ENCODE measurements at places on chromosomes 7 and 10.
A peak's percentile ranks its signal among the peaks of the same experiment; 100 is the strongest.

DNA sequence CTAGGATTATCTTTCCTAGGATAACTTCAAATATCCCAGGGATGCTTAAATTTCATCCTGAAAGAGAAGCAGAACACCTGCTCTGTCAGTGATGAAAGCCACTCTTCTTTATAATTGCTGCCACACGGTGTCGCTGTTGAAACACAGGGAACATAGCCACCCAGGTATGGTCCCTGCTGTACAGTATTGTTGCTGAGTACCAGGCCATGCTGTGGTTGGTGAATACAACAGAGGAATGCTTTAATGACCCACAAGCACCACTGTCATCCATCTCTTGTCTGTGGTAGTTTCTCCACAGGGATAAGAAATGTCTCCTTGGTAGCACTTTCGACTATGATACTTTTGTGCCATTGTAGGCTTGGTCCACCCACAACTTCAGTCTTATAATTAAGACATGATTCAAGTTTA lies 70.6 kb upstream of the STARD3NL start:
- peak; percentile 5 for DNase-seq

DNA sequence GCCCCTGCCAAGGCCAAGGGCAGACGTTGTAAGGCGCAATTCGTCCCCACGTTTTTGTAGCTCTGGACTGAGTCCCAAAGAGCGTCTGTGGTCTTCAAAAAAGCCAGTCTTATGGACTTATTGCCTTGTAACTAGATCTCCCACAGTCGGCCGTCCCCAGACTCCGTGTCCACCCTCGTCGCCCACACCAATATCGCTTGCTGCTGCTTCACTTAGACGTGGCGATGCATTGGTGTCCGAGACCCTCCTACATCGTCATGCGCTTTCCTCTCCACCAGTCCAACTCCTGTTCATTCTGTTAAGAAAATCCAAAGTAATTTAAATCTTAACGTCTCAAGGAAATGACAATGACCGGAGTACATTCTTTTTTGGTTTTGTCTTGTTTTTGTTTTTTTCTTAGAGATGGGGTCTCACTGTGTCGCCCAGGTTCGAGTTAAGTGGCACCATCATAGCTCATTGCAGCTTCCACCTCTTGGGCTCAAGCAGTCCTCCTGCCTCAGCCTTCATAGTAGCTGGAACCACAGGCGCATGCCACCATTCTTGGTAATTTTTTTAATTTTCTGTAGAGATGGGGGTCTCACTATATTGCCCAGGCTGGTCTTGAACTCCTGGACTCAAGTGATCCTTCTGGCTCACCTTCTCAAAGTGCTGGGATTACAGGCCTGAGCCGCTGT lies 851 bp downstream of the KIFBP start:
- DNase-seq = no peak

GRCh38 chr10:128973221-128973620 lies 493.8 kb upstream of the MGMT start:
- no peak for DNase-seq

GRCh38 chr7:116542618-116543017 lies 17.8 kb downstream of the CAV1 start:
- no peak for DNase-seq

GRCh38 chr7:64602086-64602485 lies 39.2 kb upstream of the ZNF680 start:
- DNase-seq = no peak

- DNase-seq = peak; percentile 80
These were observed 30.5 kb upstream of the GNAT3 start for GRCh38 chr7:80542398-80542797.

DNA sequence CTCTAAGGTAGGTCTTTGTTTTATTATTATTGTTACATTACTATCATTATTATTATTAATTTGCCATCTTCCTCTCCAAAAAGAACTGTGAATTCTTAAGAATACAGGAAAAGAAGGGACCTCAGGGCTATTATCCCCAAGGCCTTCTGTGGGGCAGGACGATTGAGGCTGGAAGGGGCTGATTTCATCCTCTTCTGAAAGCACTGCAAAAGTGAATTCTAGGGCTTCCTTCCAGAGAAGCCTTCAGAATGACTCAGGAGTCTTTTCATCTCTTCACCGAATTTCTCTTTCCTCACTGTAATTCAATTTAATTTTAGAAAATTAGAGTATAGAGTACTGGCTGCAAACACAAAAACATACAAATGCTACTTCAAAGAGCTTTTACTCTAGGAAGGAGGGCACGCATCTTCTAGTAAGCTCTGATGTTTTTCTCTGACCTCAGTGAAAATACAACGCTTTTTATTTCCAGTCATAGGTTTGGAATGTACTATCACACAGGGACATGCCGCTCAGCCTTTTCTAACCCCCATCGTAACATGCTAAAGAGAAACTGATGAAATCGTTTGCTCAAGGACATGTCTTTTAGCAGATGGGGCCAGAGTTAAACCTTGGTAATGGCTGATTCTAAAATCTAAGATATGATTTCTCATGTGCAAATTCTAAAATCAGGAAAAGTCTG lies 280.2 kb upstream of the PITRM1 start:
- DNase-seq = peak; percentile 82

DNA sequence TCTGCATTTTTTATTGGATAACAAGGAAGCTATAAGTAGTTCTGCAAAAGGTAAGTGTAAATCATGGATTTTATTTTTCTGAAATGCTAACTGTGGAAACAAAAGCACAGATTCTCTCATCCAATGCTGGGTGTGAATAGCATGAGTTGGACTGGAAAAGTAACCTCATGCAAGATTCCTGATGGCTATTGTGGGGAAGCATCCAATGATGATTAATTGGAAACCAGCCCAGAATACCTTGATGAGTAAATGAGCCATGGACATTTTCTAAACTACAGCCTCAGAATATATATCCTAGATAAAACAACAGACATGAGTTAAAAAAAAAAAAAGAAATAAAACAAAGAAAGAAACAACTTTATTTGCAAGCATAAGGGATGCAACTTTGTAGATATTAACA lies 934.6 kb downstream of the CCSER2 start:
- no peak for DNase-seq

DNA sequence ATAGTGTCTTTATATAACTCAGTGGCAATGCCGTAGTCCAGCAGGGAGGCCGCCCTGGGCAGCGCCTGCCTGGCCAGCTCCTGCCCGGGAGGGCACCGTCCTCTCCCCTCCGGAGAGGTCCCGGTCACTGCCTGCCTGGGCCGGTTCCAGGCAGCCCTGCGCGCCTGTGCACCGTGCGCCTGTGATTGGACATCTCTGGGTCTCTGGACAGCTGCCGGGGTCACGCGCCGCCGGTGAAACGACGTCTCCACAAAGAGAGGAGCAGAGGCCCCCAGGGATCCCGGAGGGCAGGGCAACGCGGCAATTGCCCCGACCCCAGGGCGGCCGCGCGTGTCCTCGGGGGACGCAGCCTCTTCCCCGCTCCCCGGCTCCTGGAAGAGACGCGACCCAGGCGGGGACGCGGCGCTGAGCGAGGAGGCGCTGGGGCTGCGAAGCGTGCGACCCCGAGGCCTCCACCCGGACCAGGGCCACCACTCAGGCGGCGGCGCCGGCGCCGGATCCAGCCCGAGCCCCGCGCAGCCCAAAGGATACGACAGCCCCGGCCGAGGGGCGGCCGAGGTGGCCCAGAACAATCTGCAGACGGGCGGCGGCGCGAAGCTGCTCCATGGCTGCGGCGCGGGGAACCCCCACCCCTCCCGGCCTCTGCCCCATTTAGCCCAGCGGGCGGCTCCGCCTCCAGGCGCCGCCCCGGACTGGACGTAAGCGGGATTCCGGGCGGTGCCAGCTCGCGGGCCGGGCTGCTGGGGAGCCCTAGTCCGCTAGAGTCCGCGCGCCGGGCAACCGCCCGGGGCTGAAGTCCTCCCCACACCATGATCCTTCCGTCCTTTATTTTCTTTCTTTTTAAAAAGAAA lies at the start of gene PHYH:
Gene PHYH, minus strand, starts transcription at position 628 of the 851 bp plus-strand sequence. Its CDS starts 22 bp downstream, at position 606.
- peak; percentile 24 for DNase-seq

DNA sequence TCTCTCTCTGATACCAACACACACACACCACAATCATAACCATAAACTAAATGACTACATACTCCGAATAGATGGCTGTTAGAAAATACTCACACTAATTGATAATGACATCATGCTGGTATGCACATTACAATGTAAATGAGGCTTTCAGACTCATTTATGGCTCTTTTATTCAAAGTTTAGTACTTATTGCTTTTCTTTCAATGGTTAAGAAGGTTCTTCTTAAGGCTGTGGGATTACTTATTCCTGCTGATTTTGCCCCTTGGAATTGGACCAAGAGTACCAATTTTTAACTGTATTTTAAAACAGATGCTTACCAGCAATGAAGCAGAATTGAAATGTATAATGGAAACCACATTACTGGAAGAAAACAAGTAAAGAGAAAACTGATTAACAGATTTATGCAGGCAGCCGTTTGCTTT lies 20.6 kb upstream of the CABCOCO1 start:
- no peak for DNase-seq

DNA sequence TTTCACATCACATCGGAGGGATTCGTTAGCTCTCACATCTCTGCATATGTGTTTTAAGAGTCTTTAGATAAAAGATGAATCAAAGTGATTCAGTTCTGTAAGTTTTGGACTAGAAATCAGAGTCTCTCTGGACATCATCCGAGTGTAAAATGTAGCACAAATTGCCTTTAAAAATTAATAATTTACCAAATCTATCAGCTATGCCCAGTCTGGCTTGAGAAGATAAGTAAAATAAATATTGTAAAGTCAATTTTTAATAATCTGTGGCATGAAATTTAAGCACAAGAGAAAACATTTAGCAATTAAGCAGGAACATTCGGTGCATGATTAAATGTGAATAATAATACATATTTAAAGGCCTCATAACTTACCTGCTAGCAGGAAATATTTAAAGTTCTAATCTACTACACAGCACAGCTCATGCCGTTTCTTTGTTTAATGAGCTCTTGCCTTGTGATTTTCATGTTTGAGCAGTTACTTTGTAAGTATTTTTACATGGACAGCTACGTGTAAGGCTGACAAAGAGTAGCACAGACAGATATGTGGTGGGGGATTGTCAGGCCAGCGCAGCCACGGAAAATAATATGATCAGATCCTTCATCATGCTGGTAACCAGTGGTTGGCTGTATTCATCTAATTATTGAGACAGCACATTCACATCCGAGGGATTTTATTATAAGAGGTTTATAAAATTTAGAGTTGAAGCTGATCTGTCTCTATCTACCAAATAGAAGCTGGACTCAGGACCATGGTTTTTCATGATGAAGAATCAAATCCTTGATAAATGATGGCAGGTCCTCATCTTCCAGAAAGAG lies 317.3 kb downstream of the ADARB2 start:
- DNase-seq = no peak

DNA sequence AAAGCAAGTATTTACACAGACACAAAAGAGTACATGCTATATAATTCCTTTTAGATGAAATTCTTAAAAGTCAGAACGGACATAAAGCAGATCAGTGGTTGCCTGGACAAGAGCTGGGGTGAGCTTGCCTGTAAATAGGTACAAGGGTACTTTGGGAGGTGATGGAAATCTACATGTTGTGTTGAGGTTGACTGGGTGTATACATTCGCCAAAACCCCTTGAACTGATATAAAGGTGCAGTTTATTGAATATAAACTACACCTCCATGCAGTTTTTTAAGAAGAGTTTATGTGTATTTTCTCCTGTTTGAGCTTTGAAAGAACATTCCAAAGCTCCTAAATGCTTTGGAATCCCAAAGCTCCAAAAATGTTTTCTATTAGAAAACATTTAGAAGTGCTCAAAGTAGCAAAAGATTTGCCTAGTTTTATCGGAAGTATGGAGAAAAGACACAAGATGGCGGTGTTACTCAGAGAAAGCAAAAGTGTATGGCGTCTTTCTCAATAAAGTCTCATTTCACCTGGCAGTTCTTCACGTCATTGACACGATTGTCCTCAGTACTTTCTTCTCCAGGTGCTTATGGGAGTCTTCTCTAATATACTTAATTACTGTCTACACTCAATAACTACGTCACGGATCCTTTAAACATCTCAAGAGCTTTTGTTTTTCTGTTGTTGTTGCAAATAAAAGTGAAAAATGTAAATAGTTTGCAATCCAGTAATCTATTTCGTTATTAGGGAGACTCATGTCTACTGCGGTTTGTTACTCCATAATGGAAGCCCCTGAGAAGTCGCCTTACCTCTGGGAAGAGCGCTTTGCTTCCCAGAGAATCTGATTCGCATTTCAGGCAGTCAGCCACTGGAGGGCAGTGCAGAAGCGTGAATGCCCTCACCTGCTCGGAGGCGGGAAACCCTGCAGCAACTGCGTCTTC lies 14.7 kb upstream of the SEC61G start:
- peak; percentile 54 for DNase-seq

GRCh38 chr7:150363370-150363769 lies 5.3 kb upstream of the REPIN1 start:
- no peak for DNase-seq

- no peak for DNase-seq
These were observed 58.1 kb downstream of the HDAC9 start for GRCh38 chr7:18553605-18554003.

- no peak for DNase-seq
These were observed 95.3 kb downstream of the PTPRN2 start for GRCh38 chr7:158492367-158492764.

- DNase-seq = no peak
These were observed at the start of gene OPALIN for GRCh38 chr10:96358851-96359540. OPALIN (minus strand) TSS chr10:96359002; CDS start chr10:96358896, 106 bp downstream.

DNA sequence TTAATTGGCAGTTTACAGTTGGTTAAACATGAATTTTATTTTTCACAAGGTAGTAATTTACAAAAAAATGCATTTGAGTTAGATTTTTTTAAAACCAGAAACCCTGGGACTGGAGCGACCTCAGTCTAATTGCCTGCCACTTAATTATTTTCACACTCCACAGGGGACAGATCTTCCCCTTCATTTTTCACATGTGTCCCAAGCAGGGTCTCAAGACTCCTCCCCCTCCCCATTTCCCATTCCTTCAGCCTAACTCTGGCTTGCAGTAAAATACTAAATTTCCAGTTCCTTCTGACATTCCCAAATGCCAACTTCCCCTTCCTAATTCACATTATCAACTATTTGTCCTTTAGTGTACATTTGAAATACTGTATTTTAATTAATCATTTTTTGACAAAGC lies 948 bp downstream of the ZNF138 start:
- DNase-seq = no peak

DNA sequence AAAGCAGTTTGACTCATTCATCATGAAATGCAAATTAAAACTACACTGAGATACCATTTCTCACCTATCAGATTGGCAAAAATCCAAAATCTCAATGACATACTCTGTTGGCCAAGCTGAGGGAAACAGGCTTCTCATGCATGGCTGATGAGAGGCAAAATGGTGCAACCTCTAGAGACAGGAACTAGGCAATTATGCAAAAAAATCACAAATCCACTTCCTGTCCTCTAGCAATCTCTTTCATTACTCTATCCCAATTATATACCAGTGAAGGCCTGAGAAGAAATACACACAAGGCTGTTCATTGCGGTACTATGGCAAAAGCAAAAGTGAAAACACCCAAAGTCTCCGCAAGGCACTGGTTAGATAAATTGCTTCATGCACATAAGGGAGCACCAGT lies 25.9 kb upstream of the PTPRN2 start:
- no peak for DNase-seq

- DNase-seq = no peak
These were observed 5.2 kb downstream of the PSMG3 start for GRCh38 chr7:1564603-1565022.

GRCh38 chr7:76044375-76044865 lies 3.4 kb downstream of the STYXL1 start:
- DNase-seq = no peak
